Astrocyte of the spinal cord (primary cell): ENCODE measurements at places on chromosomes 11 and 22.

GRCh38 chr22:26463688-26464087, 19.9 kb downstream of the HPS4 start:
- DNase-seq = no peak

GRCh38 chr11:21403069-21403468, 733.7 kb downstream of the NELL1 start:
- no peak for DNase-seq

GRCh38 chr22:33515795-33516194, 404.5 kb downstream of the LARGE1 start:
- no peak for DNase-seq

DNA sequence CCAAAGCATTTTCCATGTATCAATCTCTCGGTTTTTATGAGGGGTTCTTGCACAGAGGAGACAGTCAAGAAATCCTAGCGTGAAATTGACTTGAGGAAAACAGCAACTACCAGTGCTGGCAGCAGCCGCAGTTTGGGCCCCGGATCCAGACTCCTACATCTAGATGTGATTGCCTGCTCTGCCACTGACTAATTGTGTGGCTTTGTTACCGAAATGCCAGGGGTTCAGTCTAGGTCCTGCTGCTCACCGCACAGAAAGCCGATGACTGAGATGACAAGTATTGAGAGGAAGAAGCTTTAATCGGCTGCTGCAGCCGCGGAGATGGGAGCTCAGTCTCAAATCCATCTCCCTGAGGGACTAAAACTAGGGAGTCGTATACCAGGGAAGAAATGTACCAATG, 8.2 kb upstream of the GLB1L3 start:
- DNase-seq = no peak

GRCh38 chr11:87769661-87770060, 405.6 kb downstream of the RAB38 start:
- no peak for DNase-seq

DNA sequence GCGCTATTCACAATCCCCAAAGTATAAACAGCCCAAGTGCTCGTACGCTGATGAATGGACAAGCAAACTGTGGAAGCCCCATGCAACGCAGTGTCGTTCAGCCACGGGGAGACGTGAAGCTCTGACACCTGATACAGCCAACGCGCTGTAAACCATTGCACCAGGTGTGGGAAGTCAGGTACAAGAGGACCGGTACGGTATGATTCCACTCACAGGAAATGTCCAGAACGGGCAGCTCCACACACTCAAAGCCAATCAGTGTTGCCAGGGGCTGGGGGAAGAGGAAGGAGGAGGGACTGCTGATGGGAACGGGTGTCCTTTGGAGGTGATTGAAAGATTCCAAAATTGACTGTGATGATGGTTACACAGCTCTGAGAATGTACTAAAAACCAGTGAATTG, 64.5 kb downstream of the BRD1 start:
- DNase-seq = no peak

DNA sequence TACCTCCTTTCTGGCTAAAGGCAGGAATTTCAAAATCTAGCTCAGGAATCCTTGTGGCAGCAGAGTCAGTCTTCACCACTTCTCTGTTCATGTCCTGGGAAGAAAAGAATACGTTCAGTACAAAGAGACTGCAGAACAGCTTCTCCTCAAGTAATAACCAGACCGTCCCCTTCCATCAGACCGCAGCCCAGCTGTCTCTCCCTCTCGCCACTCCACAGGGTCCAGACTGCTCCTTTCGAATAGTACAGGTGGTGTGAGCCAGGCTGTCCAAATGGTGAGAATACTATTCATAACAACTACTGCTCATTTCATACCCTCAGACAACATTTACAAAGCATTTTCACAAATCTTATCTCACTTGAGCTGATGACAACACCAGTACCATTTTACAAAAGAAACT, 857 bp downstream of the ZPR1 start:
- no peak for DNase-seq

DNA sequence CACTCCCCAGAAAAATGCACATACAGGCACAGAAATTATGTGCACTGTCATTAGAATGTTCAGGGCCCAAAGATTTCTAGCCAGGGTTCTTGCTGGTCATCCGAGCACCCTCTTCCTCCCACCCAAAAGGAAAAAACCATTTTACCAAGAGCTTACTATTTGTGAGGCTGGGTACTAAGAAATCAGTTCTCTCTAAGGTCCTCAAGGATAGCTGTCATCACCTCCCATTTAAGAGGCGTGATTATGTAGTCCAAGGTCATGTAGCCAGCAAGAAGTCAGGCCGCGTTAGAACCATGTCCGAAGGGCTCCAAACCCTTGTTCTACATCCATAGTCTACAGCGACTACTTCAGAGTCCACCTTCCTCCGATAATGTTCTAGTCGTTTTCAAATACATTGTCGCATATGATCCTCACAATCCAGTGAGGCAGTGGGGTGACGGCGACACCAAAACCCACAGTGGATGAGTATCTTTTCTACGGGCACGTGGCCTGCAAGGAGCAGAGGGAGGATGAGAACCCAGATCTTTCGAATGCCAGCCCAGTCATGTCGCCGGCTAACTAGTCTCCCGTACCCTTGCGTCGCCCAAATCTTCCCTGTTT, 634 bp downstream of the TIMM8B start:
- peak; percentile 36 for DNase-seq

- no peak for DNase-seq
Observed at GRCh38 chr22:46581538-46582244, 38.5 kb upstream of the GRAMD4 start.

GRCh38 chr11:65573391-65574079, 1.2 kb downstream of the FAM89B start:
- DNase-seq = no peak

GRCh38 chr11:35856756-35857155, 87.1 kb upstream of the LDLRAD3 start:
- DNase-seq = no peak

DNA sequence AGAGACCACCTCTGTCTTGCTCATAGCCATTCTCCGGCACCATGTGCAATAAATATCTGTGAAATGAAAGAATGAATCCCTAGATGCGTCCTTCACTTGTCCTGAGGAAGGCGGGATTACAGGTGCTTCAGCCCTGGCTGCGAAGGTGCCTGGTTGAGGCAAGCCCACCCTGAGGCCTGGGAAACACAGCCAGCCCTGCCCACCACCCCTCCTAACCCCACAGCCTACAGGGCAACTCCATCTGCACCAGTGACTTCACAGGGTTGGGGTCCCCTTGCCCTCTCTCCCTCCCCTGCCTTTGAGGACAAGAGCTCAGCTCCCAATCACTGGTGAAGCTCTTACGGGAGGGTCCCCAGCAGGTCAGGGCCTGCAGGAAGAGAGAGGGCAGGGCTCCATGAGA, 17.5 kb upstream of the SCGB1A1 start:
- DNase-seq = no peak

- peak; percentile 92 for DNase-seq
Observed at GRCh38 chr11:111730871-111731591, 35.2 kb downstream of the PPP2R1B start.

DNA sequence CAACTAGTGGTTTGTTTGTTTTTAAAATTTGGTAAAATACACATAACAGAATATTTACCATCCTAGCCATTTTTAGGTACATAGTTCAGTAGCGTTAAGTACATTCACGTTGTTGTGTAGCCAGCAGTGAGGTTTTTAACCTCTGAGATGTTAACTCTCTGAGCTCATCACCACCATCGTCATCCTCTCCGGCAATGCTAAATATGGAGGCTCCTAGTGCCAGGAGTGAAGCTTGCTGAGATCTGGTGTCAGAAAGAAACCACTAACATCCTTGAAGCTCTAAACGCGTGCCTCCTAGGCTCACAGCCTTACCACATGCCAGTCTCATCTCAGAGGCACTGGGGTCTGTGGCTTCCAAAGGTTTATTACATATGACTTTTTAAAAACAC, 330.2 kb upstream of the B3GAT1 start:
- peak; percentile 30 for DNase-seq

DNA sequence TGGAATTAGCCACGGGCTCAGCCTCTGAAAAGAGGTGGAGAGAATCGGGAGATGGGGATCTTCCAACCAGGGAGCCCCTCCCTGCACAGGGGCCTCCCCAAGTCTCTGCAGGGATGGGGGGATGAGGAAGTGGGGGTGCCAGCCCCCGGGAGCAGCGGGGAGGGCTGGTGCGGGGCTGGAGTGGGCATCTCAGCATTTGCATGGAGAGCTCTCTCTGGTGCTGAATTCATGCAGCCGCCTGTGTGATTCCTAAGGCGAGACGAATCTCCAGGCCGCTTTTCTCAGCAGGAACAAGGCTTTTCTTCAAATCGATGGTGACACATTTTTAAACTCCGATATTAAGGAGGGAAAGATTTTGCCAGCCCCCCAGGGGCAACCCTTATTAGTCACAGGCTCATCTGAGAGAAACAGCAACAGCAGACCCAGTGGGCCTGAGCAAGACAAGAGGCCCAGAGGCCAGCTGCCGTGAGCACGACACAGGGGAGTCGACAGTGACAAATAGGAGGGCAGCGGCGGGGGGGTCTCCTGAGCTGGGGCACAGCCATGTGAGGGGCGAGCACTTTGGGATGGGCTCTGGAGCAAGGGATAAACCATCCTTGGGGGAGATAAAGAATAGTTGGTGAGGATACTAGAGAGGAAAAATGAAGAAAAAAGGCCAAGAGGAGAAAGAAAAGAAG, 29.0 kb downstream of the MACROD1 start:
- no peak for DNase-seq

DNA sequence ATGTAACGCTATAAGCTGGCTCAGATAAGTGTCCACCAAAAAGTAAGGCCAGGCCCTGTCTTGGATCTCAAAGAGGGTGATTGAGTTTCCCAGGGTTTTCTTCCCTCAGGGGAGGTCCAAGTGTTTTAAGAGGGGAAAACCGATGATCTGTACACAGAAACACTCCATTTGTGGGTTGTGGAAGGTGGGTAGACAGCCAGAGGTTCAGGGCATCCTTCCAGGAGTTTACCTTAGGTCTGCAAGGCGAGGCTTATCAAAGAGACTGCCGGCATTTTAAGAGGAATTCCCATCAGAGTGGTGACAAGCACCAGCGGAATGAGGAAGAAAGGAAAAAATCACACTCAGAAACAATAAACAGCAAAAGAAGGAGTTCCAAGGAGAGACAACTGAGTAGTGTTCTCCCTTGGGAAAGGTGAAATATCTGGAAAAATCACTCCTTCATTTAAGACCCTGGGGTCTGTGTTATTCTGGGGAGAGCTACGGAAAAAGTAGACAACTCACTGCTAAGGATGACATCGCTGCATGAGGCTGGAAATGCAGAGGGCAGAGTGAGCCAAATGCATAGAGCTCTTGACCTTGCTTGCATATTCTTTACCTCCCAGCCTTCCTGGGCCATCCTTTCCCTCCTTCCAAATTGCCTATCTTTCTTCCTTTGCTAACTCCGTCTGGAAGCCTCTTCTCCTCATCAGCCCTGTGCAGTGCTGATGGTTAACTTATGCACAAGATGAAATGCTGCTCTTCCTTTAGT, 22.1 kb upstream of the MMP7 start:
- peak; percentile 78 for DNase-seq

DNA sequence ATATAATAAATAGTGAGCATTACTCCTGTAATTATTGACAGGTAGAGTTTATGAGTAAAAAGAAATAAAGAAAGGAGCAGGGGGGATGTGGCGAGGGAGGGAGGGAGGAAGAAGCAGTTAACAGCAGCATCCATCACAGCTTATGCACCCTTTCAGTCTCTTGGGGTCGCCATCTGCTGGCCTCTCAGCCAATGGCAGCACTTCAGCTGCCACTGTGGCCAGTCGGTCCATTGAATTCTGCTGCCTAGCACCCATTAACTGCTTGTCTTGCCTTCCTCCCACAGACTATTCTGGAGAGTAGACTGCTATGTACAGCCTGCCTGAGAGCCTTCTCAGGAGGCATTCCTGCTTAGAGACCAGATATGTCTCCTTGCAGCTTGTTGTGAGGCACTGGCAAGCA, 388.3 kb downstream of the TENM4 start:
- DNase-seq = peak; percentile 35

- DNase-seq = peak; percentile 41
Observed at GRCh38 chr22:41596776-41597634, 7.4 kb upstream of the PMM1 start.

- no peak for DNase-seq
Observed at GRCh38 chr11:97956904-97957303, 1063.8 kb upstream of the CNTN5 start.

DNA sequence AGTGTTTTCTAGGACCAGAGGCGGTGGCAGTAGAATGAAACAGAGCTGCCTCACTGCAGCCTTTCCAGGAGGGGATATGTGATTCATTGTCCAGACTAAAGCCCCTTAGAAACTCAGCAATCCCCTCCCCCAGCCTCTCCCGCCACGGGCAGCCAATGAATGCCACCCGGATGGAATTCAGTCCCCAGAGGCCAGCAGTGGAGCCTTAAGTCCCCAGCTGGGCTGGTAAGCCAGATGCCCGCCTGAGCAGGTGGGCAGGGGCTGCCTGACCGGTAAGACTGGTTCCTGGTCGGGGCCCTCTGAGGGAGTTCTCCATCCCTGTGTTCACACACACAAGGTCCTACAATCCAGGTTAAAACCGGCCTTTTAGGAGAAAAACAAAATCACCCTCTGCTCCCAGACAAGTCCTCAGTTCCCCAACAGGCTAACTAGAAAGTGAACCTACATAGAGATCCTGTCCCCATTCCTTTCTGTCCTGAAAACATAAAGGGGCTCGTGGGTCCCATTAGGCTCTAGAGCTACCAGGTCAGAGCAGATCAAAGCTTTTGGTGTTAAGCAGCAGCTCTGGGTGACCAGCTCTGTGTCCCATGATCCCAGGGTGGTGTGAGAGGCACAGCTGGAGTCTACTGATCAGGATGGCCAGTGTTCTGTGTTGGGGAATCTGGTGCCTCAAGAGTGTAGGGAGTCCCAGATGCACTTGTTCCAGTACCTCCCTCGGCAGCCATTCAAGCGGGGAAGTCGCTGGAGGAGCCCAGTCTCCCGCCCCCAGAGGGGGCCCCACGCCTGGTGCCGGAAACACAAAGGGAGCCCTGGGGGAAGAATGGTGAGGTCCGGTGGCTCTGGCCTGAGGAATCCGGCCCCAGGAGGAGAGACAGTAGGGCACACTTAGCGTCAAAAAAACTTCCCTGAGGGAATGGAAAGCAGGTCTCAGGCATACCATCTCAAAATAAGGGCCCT, 2.6 kb downstream of the PATZ1 start:
- no peak for DNase-seq

GRCh38 chr11:26070714-26071380, 261.1 kb upstream of the ANO3 start:
- DNase-seq = no peak

DNA sequence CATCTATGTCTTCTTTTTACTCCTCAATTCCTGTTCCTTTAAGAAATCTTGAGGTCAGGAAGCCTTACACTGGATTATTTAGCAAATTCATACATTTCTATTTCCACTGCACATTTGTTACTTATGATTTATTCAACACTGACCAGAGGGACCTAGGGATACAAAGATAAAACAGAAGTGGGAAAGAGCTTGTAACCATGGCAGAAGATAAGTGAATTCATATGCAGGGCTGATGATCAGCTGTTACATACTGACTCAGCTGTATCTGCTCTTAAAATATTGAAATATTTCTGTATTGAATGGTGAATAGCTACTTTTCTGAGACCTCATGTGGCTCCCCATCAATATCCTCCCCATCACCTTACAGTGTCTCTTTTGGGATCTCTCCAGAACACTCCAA, 25.2 kb downstream of the HORMAD2 start:
- DNase-seq = no peak
